ENCODE measurements at places on chromosomes 2 and 18.
A peak's percentile ranks its signal among the peaks of the same experiment; 100 is the strongest.

DNA sequence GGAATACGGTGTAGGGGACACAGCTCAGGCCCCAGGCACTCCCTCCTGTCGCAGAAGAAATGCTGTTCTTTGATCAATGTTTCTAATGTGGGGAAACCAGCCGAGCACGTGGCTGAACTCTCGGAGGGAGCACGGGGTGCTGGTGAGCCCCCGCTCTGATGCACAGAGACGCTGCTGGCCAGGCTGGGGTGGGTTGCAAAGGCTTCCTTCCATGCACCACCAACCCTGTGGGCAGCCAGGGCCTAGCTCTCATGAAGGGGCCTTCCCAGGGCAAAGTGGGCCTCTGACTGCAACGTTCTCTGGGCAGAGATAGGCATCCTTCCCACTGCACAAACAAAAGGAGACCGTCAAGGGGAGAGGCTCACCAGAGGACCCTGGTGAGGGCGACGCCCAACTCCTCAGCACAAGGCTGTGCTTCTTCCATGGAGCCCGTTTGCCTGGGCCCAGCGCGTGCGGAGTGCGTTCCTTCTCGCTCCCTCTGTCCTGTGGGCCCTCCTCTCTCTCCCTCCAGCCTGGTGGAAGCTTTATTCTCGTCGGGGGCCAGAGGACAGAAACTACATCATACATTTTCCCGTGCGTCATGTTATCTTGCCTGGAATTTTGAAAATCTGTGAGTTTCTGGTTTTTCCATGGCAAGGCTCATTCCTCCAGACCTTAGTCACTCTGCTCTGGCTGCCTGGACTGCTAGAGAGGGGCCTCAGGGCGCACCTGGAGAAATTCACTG is 61.1 kb upstream of the SP3 start:
- no peak for DNase-seq

DNA sequence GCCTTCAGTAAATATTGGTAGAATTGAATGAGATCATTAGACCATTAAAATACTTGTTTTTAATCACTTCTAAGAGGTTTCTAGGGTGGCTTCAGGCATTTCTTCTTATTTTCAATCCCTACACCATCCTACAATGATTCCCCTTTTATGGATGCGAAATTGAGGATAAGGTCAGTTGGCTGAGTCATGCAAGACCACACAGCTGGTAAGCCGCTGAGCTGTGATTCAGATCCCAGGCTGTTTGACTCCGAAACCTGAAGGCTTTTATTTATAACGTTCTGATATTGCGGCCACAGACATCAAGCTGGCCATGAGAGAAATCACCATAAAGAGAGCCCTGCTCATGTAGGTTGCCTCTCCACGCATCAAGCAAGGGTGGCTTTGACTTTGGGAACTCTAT is 133.4 kb downstream of the VAPA start:
- DNase-seq: no peak

DNA sequence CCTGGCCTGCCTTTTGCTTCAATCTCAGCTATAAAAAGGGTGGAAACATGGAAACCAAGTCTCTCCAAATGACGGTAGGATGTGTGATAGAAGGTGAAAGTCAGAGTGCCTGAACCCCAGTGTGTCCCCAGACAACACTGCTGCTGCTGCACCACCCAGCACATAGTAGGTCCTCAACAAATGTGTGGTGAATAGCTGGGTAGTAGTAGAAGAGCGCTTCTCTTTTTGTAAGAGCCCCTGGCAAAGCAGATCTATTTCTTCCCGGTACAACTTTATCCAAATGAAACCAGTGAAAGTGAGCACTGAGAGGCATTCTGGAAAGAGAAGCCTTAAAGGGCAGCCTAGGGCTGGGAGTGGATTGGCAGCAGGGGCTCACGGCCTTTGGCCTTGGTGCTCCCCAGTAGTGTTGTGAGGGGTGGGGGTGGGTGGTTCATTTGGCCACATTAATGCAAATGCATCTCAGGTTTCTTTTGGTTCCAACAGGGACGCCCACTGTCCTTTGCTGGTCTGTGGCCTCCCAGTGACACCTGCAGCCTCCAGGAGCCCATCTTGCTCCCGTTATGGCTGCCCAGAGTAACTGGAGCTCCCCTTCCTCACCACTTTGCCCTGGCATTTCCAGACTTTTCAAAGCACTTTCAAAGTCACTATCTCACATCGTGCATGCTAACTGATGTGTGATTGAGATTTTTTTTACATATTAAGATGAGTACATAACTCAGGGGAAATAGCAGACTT is 304.3 kb upstream of the EPAS1 start:
- DNase-seq: no peak

GRCh38 chr18:62651276-62652056 is 63.9 kb upstream of the PHLPP1 start:
- no peak for DNase-seq

DNA sequence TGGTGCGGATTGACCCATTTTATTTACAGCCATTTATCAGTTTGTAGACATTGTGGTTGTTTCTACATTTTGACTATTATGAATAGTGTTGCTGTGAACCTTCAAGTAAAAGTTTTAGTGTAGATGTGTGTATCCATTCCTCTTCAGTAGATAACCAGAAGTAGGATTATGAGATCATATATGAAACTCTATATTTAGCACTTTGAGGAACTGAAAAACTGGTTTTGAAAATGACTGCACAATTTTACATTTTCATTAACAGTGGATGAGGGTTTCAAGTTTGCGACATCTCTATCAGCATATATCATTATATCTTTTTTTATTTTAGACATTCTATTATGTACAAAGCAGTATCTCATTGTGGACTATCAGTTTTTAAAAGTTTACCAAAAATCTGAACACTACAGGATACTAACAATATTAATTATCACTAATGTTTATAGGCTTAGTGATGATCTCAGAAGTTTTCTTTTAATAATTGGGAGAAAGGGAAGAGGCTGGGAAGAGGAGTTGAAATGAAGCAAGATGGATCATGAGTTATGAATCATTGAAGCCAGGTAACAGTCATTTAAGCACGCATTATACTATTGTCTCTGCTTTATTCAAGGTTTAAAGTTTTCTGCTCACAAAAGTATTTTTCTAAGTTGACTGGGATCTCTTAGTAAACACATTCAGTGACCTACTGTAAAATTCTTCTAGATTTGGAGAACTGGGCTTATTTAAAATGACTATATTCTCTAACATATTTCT is 329.0 kb upstream of the LRATD1 start:
- no peak for DNase-seq

DNA sequence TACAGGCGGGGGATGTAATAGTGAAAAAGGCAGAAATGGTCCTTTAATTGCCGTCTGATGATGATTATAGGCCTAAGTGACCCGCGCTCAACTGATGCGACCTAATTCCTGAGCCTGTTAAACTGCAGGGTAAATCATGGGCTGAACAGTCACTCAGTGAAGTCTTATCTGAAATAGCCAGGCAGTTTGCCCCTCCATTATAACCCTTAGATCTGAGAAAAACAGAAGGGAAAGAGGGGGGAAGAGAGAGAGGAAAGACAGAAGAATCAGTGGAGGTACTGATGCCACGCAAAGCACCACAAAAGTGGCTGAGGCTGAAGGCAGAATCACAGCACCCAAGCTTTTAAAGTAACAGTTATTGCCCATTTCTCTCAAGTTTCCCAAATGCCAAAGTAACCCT is 73.1 kb upstream of the DNMT3A start:
- no peak for DNase-seq

DNA sequence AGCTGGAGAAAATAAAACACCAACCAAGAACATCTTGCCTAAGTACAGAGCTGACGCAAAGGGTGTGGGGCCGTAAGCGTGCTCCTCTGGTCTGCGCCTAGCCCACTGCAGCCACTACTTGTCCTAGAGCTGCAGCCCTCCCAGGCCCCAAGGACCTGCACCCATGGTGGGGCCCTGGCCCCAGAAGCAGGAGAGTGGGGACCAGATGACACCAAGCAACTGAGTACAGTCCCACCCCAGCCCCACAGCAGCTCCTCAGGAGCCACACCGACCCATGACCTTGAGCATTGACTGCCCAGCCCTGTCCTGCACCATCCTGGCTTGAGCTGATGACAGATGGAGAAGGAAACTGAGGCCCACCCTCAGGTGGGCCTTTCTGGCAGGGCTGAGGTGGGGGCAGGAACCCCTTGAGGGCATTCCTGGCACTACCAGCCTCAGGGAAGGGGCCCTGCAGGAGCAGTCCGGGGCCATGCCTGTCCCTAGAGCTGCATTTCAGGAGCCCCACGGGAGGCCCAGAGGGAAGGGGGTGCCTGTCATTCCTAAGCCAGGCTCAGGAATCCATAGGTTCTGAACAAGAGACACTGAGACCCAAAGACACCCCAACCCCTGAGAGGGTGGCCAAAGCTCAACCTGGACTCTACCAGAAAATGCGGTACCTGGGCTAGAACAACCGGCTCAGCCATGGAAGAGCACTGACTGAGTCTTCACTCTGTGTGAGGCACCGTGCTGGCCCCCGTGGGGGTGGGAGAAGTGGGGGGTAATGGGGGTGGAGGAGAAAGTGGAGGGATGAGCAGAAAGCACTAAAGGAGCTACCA is 4.9 kb downstream of the KIF1A start:
- no peak for DNase-seq

DNA sequence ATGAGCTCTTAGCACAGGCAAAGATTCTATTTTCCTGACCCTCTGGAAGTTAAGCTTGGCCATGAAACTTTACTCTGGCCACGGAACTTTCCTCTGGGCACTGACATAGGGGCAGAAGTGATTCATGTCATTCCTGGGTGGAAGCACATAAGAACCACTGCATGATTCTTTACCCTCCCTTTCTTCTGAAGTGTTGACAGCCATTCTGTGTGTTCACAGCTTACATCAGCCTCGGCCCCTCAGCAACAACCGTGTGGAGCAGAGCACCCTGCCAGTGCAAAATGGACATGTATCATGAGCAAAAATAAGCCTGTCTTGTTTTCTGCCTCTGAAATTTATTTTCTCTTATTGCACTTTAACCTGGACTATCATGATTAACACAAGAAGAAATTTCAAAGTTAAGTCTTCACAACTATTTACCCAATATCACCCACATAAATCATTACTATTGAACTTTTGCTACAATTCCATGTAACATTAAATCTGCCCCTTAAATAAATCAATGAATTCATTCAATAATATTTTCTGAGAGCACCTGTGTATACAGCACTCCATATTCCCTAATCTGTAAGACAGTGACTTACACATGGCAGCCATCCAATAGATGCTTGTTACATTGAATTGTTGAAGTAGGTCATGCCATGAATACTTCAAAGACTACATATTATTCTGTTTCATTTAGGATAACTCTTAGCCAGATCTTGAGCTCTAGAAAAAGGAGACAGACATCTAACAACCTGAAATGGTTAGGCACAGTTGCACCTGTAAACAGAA is 531.9 kb downstream of the IRS1 start:
- no peak for DNase-seq

DNA sequence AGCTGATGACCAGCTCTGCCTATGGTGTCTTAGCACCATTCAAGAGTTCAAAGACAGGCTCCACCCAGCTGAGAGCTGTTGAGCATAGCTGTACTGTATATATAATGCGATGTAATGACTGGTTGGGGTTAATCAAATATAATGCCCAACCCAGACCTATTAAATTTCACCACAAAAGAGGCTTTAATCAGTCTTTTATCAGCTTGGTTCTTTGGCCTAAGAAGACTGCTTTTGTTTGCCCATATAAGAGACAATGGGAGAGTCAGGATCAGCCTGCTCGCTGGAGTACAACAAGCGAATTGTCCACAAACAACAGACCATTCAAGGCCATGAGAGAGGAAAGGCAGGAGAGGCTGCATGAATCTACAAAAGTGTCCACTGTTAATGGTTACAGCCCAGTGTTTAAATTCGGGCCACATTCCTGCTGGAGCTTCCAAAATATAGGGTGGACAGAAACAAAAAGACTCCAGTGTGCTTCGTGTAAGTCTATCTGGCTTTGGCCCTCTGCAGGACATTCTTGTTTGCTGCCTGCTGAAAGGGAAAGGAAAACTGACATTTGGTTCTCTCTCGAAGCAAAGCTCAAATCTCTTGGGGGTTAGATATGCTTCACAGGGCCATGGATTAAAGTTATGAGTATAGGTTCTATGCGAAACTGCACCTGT is 299.0 kb upstream of the FBXO11 start:
- DNase-seq: peak; percentile 15

DNA sequence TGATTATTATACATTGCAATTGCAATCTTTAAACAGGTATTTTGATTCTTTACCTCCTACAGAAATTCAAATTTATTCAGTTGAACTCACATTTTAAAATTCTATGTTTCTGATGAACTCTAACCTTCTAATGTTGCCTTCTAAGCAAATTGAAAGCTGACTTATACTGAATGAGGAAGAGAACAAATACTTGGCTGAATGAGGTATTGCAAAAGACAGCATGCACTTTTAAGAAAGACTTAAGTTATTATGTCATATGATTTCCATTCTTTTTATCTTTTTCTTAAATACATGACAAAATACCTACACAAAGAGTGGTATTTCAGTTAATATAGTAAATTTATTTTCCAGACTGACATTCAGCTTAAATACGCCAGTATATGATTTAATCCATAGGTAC is 64.7 kb downstream of the FAM228A start:
- no peak for DNase-seq

- DNase-seq: no peak
Measured at GRCh38 chr2:48347712-48348111, 182.2 kb upstream of the STON1 start.

- no peak for DNase-seq
Measured at GRCh38 chr2:6645672-6646071, 220.0 kb downstream of the CMPK2 start.

DNA sequence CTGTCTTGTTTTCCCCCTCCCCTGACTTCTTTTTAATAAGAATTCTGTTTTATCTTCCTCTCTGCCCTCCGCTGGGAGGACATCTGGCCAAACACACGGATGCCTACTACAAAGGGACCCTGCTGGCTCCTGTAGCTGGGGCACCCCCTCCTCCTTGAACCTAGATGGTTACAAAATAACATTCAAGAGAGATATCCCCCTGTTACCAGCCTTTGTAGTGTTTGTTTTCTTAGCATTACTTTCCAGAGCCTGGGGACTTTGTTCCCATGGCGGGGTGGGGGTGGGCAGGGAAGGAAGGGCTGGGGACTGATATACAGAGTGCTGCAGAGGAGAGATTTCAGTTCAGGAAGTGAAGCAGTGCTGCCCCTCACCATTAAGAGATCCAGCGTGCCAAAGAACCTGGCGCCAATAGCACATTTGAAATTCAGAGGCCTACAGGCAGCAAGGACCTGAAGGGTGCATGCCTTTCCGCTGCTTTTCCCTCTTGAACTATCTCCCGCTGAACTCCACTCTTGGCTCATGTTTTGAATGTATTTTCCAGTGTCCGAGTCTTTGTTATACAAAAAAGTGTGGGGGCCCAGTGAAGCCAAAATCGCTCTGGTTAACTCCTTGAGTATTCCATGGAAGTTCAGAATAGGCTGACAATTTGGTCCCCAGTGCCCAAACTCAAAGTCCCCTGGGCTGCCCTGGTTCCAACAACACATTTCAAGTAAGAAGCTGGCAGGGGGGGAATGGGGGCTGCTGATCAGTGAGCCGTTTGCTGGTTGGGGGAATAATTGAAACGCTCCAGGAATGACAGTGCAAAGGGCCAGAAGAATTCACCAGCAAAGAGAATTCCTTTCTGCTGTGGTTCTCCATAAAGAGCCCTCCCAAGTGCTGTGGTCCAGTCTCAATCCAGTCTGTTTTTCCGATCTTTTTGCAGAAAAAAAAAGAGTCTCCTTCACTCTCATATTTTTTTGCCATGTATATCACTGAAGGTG is 94.8 kb upstream of the THOC1 start:
- DNase-seq: peak; percentile 37

GRCh38 chr2:218332920-218333645 is 23.6 kb upstream of the CATIP start:
- no peak for DNase-seq

- DNase-seq: peak; percentile 28
Measured at GRCh38 chr2:223884399-223884798, 47.0 kb upstream of the AP1S3 start.
